ENCODE measurements at places on chromosomes 12 and 14. TPM values are rescaled to one million over a fixed set of nuclear protein-coding genes. Genes with fewer than 3 reads are reported as not detected.

GRCh38 chr12:113658006-113658655 lies 186.5 kb upstream of the LHX5 start:
- H3K27me3 ChIP-seq, result peaks cover 9% of the 10 kb centered on the region
- H3K4me1 ChIP-seq, result no peaks in the 10 kb centered on the region
- no peak overlapping the region for H3K4me3 ChIP-seq
- no peaks in the 10 kb centered on the region for H3K36me3 ChIP-seq
- no peak overlapping the region for H3K27ac ChIP-seq

Gene ESR2
- 0.95 TPM for total RNA-seq

Gene RAD9B
- total RNA-seq, result 3.2 TPM

Gene CCDC197
- not detected for total RNA-seq

- peaks cover 4% of the 10 kb centered on the region for H3K36me3 ChIP-seq
- no peaks in the 10 kb centered on the region for H3K27me3 ChIP-seq
- H3K4me3 ChIP-seq, result no peak overlapping the region
- no peak for DNase-seq
- peaks cover 27% of the 10 kb centered on the region for H3K4me1 ChIP-seq
- no peak overlapping the region for H3K27ac ChIP-seq
These were observed 2.2 kb upstream of the KRAS start for GRCh38 chr12:25252946-25253345.
